ENCODE measurements at places on chromosomes 11 and 22.
A peak's percentile ranks its signal among the peaks of the same experiment; 100 is the strongest.

- no peak for DNase-seq
These were observed 339.4 kb downstream of the CADM1 start for GRCh38 chr11:115164774-115165173.

- DNase-seq, result peak; percentile 46
These were observed 56.3 kb upstream of the YPEL1 start for GRCh38 chr22:21791635-21792625.

DNA sequence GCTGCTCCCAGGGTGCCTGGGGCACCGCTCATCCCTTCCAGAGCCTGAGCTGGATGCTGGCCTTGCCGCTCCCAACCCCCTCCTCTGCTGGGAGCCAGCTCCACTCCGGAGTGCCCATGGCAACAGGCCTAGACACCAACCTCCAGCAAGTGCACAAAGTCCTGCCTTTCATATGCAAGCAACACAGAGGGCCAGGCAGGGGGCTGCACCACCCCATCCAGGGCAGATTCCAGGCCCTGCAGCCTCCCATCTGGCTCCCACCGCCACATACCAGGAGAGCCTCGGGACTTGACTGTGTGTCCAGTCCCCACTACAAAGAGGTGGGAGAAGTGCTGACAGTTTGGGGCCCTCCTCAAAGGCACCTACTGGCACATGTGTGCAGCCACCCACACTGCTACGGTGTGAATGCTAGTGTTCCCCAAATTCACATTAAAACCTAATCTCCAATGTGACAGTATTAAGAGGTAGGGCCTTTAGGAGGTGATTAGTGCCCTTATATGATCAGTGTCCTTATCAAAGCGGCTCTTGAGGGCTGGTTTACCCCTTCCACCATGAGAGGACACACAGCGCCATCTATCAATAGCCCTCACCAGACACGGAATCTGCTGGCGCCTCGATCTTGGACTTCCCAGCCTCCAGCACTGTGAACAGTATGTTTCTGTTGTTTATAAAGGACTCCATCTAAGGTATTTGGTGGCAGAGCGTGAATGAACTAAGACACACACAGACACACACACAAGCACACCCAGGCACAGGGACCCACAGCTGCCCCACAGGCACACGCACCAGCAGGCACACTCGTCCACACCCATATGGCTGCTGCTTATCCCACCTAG, 16.2 kb downstream of the ARVCF start:
- no peak for DNase-seq

DNA sequence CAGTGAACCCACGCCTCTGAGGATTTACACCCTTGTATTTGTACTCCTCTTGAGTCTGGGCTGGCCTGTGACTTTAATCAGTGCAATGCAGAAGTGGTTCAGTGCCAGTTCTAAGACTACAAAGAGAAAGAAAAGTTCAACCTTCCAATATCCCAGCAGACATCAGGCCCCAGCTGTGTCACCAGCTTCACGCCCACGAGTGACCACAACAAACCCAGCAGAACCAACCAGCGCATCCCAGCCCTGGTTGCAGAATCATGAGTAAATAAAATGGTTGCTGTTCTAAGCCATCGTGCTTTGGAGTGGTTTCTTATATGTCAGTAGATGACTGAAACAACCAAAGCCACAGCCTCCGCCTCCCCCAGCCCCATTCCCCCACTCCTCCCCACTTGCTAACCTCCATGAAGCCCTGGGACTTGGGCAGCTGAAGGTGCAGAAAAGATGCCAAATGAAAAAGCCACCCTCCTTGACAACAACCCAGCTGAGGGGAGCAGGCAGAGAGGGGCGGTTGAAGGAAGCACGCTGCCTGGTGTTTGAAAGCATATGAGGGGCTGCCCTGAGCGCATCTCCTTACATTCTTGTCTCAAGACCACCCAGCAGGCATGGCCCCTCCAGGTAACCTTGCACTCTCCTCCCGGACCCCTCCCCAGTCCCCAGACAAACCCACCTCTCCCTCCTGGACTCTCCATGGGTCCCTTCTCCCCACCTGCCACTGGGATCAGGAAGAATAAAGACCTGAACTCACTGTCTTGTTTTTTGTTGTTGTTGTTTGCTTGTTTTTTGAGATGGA, 20.9 kb downstream of the TSKU start:
- peak; percentile 64 for DNase-seq

- DNase-seq, result no peak
These were observed 24.5 kb downstream of the LRRC10B start for GRCh38 chr11:61533039-61533375.

GRCh38 chr22:36324414-36324813, 63.4 kb downstream of the MYH9 start:
- DNase-seq, result no peak

GRCh38 chr11:88553204-88553603, 215.7 kb upstream of the CTSC start:
- no peak for DNase-seq

DNA sequence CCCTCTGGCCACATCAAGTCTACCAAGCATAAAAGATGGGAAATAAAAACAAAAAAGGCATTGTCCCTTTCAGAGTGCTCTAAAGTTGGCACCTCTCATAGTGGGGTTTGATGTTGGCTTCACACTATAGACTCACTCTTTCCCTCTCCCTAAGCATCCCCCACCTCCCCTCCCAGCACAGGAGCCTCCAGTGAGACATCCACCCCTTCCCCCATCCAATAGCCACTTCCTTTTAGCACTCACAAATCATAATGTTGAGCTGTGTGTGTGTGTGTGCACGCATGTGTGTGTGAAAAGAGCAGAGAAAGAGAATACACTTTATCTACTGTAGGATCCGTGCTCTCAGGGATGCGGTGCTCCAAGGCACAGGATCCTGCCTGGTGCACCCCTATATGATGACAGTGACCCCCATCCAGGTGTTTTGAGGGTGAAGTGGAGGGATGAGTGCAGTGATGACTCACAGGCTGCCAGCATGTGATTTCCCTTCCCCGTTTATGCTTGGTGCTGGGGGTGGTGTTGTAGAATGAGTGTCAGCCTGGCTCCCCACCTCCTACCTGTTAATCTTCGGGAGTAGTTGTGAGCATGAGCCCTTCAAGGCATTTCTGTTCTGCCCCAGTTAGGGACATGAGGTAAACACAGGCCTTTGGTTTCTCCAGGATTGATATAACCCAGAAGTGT, 235.2 kb upstream of the B3GAT1 start:
- DNase-seq, result no peak

DNA sequence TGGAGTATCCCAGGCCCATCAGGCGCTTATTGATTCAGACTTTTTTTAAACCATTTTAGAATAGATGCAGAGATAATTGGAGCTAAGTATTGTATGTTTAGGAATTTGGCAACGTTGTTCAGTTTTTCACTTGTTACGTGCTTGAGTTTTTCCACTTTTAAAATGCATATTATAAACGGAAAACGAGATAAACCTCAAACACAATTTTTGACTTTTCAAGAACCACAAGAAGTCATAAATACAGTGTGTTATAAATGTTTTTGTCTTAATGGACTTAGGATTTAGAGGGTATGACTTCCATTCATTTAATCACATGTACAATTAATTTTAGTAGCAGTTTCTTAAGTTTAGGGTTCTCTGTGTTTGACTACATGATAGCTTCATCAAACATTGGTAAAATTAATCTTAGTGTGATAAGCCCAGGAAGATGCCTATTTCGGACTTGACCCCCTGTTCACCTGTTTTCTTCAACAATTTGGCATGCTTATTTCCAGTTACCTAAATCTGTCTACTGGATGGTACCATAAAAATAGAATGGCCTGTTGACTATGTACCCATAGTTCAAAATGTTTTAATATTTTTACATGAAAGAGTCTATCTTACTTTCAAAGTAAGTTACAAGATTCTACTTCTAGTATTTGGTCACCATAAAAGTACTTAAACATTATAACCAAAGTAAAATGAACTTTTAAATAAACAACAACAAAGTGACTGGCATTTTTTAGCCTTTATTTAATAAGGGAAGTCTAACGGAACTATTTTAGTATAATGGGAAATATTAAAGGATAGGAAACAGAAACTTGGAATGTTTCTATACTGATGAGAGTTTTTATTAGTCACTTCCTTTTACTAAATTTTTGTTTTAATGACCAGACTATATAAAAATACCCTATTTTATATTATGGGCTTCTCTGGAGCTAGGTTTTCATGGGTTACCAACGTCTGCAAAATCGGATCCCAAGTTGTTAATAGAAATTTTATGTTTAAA, 1.4 kb downstream of the ZC3H12C start:
- DNase-seq, result no peak

DNA sequence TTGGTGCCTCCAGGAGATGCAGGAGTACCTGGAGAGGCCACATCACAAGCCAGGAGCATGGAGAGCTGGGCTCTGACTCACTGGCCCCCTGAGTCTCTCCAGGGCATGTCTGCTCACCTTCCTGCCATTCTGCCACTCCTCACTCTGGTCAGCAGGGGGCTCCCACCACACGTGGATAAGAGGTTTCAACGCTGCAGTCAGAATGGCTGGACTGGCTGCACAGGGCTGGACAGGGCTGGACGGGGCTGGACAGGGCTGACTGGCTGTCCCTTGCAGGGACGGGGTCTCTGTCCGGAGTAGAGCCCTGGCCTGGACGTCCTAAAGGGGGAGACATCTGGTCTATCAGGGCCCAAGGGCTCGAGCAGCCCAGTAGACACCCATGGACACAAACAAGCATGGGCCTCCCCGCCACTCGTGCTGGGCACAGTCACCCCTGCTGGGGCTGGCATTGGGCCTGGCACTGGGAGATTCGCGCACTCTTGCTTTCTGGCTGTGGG, 34.6 kb downstream of the CYTH4 start:
- DNase-seq, result peak; percentile 67

GRCh38 chr11:105361651-105362050, 222.1 kb upstream of the CARD18 start:
- no peak for DNase-seq

DNA sequence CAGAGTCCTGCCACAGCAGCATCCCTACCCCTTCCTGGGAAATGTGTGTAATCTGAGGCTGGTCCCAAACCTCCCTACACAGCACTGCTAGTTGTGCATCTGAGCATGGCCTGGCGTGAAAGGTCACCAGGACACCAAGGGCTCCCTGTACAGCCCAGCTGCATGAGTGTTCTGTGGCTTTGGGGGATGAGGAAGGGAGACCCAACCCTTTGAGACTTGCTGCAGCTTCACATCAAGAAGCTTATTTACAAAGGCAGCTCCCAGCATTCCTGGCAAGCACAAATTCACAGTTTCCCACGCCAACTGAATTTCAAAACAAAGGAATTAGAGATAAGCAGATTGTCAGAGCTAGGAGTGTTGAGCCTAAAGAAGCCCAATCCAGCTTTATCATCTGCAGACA, 32.2 kb downstream of the CSNK2A3 start:
- DNase-seq, result no peak

- DNase-seq, result no peak
These were observed 95.6 kb downstream of the CD44 start for GRCh38 chr11:35234460-35235156.

DNA sequence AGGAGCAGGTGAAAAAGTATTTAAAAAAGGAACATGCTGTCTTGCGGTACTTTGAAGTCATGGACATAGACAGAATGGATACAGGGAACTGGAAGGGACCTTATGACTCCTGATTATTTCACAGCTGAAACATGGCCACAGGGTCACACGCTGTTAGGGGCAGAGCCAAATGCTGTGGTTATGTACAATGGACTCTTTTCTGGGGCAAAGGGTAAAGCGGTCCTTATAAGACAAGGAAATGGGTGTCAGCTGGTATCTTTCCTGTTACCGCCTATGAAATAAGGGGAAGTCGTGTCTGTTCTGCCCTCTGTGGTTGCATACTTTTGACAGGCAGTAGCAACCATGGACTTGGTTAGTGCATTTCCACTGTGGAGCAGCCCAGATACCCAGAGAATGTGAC, 12.8 kb upstream of the ST14 start:
- no peak for DNase-seq

DNA sequence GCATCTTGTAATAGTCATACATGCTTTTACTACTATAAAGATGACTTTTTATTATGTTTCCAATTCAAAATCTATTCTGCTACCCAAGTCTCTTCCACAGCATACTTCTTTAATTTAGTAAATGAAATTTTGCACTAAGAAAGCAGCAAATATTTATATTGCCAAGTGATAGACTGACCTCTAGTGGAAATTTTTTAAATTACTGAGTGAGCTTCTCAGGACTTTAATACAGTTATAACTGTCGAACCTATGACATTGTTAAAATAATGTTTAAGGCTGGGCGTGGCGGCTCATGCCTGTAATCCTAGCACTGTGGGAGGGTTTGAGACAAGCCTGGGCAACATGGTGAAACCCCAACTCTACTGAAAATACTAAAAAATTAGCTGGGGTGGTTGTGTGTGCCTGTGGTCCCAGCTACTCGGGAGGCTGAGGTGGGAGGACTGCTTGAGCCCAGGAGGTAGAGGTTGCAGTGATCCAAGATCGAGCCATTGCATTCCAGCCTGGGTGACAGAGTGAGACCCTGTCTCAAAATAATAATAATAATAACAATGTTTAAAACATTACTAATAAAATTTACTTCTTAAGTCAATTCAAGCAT, 27.3 kb downstream of the STK33 start:
- no peak for DNase-seq

DNA sequence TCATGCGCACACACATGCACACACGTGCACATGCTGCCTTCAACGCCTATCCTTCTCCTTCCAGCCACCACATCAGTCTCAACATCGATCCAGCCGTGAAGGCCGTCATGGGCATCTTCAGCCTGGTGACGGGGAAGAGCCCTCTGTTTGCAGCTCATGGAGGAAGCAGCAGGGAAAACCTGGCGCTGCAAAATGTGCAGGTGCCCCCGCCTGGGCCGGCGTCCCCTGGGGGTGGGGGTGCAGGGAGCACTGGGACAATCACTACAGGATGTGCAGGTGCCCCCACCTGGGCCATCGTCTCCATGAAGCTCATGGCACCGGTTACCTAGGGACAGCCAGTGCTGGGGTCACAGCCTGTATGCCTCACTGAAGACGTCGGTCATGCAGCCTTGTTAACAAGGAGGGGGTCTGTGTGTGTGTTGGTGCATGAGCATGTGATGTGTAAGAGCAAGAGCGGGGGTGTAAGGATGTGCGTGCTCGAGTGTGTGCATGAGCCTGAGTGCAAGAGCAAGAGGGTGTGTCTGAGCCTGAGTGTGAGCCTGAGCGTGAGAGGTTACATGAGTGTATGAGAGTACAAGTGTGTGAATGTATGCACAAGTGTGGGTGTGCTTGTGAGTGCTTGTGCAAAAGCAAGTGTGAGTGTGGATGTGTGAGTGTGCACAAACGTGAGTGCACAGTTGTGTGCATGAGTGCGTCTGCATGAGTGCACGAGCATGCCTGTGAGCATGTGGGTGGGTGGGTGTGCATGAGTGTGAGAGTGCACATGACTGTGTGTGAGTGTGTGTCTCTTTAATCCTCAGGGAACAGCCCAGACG, 31.5 kb downstream of the NADSYN1 start:
- DNase-seq, result no peak

DNA sequence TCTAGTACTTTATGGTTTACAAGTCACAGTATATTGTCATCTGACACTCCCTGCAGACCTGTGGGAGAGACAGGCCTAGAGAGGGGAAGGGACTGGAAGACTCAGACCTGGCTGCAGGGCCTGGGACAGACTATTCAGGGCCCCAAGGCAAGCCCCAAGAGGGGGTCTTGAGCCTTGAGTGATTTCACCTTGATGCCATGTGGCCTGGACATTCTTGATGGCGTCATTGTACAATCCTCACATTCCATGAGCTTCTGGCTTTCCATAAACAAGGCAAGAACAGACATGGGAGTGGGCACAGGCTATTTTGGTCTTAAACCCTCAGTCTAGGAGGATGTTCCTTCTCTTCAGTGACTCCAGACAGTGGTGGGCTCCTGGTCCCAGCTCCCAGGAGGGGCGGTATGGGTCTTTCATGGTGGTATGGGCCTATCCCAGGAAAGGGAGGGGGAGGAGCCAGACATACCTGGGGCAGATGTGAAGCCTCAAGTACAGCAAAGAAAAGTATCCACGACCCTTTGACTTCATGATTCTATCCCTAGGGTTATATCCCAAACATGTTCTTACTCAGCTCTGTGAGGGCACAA, 1.8 kb upstream of the TBC1D10A start:
- DNase-seq, result no peak

Measured in stimulated activated CD4-positive, alpha-beta T cell treated with anti-CD3 and anti-CD28 coated beads, Interleukin-4, amount 100 ng/mL, for 1 hour (primary cell).